ENCODE measurements at places on chromosomes 11 and 22.

- DNase-seq: no peak
Measured at GRCh38 chr22:44665115-44665514, 36.9 kb upstream of the PRR5 start.

DNA sequence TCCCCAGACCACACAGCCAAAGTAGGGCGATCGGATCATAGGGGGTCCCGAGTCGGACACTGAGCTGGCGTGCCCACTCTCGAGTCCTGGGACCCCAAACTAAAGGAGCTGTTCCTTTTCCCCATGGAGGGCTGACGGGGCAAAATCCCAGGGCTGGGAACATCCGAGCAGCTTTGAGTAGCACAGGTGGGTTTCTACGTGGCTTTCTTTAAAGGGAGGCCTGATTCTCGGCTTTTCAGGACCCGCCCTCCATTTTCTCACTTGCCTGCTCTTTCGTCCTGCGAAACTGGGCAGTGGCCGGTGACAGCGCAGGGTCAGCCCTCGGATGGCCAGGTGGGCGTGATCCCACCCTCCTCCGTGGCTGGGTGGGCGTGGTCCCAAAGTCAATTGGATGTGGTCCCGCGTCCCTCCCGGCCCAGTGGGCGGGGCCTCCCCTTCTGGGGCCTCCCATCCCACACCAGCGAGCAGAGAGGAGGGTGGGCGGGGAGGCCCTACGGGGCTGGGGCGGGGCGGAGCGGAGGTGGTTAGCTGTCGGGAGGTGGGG is 17.5 kb upstream of the TXNRD2 start:
- DNase-seq: no peak

GRCh38 chr11:3933165-3933628 is 77.7 kb downstream of the STIM1 start:
- DNase-seq: no peak

- DNase-seq: no peak
Measured at GRCh38 chr22:26406118-26406517, 22.9 kb upstream of the ASPHD2 start.

GRCh38 chr11:12461516-12461915 is 84.1 kb downstream of the PARVA start:
- DNase-seq: no peak

DNA sequence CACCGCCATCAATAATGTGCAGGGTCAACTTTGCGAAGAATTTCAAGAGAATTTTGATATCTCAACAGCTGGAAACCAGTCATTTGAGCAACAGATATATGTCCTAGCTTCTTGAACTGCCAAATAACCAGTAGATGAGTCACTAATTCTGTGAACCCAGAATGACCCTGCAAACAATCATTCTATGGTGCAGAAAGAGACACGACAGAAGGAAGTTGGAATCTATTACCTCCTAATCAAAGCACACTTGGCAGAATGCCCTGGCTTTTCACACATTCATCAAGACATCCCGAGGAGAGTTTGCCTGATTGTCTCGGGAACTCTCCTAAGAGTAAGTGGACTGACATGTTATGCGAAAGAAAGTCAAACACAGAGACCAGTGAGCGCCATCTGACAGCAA is 621.1 kb downstream of the OPCML start:
- DNase-seq: no peak

GRCh38 chr22:23547818-23548500 is 32.1 kb downstream of the IGLL1 start:
- DNase-seq: no peak

DNA sequence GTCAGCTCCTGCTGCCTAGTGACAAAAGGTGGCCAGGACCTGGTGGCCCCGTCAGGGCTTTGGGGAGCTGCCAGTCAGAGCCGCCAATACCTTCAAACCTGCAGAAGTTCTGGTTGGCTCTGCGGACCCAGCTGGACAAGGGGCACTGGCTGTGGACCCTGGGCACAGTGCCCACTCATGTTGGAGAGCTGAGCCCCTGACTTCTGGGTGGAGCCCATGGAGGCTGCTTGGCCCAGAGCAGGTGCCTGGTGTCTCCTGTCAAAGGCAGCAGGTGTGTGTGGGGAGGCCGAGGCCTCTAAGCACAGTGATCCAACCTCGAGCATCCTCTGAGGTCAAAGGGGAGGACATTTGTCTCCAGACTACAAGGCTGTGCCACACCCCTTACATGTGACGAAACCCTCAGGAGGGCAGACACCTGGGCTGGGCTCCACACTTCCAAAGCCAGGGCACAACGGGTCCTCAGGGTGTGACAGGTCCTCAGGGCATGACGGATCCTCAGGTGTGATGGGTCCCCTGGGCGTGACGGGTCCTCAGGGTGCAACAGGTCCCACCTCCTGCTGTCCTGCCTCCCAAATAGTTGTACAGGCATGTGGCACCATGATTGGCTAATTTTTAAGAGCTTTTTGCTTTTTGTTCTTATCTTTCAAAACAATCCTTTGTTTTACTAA is 37.0 kb downstream of the MUC2 start:
- no peak for DNase-seq

GRCh38 chr11:112174789-112175598 is at the start of gene BCO2:
BCO2 (plus strand) TSS chr11:112175512; CDS start chr11:112175602, 90 bp downstream.
- peak; percentile 25 for DNase-seq

GRCh38 chr11:78400702-78401101 is 16.9 kb downstream of the GAB2 start:
- no peak for DNase-seq

GRCh38 chr11:65781152-65781961 is 581 bp upstream of the AP5B1 start:
- no peak for DNase-seq

DNA sequence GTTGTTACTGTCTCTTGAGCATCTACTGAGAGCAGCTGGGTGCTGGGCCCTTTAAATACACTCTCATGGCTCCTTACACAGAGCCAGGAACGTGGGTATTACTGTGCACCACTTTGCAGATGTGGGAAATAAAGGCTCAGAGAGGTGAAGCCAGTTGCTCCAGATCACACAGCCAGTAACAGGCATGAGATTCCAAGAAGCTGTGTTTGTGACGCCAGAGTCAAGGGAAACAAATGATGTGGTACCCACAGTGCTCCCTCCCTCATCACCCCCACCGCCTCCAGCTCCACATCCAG is 1.4 kb upstream of the PRDM11 start:
- no peak for DNase-seq

DNA sequence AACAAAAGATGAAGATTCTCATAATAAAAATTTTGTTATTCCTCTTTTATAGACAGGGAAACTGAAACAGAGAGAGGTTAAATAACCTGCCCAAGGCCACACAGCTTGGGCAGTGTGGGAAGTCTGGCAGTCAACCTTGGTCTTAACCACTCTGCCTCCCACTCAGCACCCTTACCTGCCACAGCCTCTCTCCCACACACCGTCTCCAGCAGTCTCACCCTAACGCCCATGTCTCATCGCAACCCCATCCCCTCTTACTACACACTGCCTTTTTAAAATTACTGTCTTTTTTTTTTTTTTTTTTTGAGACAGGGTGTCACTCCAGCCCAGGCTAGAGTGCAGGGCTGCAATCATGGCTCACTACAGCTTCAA is 25.0 kb downstream of the ARRB1 start:
- no peak for DNase-seq
